ENCODE measurements at places on chromosomes 4 and X.

GRCh38 chr4:3863841-3864741 is 97.9 kb downstream of the ADRA2C start:
- DNase-seq = no peak

- no peak for DNase-seq
Measured at GRCh38 chr4:33085709-33086108, 2365.5 kb downstream of the PCDH7 start.

GRCh38 chr4:112714922-112715901 is 78.3 kb downstream of the LARP7 start:
- DNase-seq = no peak

DNA sequence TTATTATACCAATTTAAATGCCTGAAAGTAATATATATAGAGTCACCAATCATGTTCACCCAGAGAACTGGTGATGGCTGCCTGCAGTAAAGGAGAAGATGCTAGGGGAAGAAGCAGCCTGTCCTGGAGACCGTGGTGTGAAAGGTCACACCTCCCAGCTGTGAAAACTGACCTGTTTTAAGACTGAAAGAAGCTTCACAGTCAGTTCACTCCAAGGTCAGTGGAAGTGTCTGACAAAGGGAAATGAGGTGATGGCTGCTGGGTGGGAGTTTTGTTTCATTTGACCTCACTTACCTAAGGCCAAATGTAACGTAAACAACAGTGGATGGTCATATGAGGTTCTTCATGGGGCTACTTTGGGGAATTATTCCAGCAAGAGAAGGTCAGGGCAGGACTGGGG is 352.1 kb upstream of the GATB start:
- DNase-seq = no peak

DNA sequence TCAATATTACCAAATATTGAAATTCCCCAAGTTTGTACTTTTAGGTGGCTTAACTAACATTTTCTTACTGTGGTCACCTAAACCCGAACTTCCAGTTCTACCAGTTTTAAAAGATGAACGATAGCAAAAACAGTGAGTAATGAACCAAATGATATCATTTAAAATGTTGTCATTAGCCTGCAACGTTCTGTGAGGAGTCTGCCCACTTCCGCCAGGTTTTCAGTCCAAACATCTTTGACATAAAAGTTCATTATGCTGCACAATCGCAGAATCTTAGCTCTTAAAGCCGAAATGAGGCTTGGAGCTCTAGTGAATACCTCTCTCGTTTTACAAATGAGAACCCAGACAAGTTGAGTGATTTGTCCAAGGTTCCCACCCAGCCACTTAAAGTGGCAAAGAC is 762 bp downstream of the PIGA start:
- DNase-seq = no peak

DNA sequence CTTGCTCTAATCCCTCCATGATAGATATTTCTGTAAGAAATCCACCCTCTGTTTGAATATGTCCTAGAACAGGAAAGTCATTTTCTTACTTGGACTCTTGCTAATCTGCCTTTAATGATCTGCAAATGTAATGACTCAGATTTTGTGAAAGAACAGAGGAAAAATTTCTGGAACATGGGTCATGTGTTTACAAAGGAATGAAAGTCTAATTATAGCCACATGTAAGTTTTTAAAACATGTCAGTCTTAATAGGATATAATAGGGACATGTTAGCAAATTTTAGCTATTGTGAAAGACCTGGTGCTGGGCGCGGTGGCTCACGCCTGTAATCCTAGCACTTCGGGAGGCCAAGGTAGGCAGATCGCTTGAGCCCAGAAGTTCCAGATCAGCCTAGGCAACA is 47.6 kb downstream of the GRK4 start:
- DNase-seq = no peak

- no peak for DNase-seq
Measured at GRCh38 chr4:30619679-30620078, 100.5 kb upstream of the PCDH7 start.

DNA sequence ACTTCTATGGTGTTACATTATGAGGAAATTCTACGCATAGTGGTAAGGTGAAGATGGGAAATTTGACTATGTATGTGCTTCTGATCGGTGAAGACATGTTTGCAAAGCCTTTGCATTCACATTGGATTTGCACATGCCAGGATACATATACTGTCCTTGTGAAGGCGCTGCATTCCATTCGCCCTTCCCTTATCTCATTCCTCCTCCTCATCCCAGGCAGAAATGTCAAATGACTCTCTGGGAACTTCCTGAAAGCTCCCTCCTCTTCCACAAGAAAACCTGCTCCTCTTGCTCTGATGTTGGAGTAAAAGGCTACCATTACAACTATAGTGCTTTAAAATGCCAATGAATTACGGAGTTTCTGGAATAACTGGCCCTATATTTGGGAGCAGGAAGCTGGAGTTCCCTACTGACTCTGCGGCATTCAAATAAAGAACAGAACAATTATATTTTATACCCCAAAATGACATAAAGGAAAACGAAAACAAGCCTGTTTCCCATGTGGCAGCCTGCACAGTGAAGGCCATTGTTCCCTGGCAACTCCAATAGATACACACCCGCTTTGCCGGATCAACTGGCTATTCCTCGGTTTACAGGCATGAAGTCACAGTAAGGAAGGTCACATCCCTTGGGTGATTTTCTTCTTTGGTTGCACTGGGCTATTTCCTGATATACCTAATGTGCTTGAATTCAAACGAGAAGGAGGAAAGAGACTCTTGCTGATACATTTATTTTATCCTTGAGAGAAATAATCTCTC is 84.5 kb downstream of the AREG start:
- no peak for DNase-seq

DNA sequence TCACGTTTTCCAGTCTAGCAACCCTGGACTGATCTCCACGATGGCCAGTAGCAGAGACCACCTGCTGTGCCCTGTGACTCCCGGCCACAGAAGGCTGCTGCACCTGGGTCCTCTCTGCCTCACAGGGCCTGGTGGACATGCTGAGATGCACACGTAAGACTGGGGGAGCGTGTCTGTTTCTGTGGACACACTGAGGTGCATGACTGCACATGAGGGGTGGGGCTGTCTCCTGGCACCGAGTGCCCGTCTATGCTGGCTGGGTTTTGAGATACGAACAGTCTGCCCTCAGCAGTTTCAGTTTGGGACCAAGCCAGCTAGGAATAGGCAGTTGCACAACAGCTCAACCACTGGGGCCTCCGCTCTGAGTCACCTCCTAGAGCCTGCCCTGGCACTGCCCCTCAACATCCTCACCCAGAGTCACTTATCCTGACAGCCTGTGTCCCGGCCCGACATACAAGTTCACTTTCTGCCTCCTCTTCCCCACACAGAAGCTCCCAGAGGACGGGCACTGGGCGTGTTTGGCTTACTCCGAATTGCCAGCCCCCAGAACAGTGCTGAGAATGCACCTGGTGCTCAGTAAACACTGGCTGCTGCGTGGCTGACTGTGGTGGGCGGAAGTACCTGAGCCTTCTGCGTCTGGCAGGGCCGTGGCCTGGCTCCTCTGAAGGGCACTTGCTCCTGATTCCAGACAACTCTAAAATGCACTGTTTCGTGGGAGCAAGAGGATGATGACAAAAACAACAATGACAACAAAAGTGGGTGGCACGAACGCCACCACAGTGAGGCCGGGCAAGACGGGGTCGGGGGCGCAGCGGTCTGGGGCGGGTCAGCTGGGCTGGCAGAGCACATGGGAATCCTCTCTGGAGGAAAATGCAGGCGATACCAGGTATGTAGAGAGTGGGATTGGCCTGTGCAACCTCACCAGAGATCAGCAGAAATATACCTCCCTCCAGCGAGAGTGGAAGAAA is 30.9 kb downstream of the RNF212 start:
- no peak for DNase-seq

- DNase-seq = no peak
Measured at GRCh38 chr4:36385951-36386571, 104.6 kb downstream of the DTHD1 start.

- DNase-seq = no peak
Measured at GRCh38 chrX:81791086-81791485, 589.2 kb downstream of the SH3BGRL start.

DNA sequence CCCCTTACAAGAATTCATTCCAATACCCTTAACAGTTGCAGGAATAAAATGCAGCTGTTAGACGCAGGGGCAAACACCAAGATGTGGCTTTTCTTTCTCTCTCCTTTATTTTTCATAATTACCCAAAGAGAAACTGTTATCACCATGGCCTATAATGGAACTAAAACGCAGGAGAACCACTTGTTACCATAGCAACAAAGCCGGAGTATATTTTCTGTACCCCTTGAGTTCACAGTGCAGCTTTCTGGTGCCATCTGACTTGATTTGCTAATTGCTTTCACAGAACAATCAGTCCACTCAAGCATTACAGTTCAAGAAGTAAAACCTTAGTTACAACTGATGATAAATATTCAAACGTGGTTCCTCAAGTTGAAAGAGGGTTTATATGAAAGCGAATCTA is 157.9 kb downstream of the AMELX start:
- DNase-seq = no peak

DNA sequence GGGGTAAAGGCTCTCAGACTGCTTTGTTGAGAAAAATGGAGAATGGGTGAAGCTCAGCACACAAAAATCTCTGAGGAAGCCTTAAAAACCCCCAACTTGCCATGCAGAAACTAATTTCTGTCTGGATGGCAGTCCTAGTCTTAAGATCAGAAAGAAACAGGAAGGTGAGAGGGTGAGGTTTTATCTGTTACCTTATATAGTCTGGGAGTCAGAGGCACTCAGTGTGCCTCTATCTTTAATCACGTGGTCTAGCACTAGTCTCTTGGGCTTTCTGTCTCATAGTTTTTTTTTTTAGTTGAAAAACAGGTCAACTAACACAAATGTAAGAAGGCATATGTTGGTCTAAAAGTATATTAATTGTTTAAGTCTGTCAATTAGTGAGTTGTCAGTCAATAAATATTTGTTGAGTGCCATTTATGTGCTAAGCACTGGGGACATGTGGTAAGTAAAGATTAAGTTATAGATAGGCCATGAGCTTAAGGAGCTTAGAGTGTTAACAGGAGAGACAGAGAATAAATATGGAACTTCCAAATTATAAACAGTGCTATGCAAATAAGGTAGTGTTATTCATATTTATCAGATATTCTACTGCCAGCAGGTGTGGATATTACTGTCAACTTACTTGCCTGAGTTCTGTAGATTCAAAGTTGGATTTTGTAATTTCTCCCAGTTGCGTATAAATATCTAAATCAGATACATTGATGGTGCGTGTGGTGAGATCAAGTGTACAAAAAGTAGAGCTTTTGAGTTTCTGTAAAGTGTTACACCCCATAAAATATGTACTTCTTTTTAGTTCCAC is 7.0 kb downstream of the CYBB start:
- no peak for DNase-seq

- DNase-seq = no peak
Measured at GRCh38 chr4:20580907-20581306, 119.4 kb upstream of the PACRGL start.

- DNase-seq = no peak
Measured at GRCh38 chrX:52983321-52984000, 25.1 kb upstream of the FAM156A start.

GRCh38 chrX:24672701-24673190 is 21.0 kb upstream of the POLA1 start:
- DNase-seq = no peak

- peak; percentile 22 for DNase-seq
Measured at GRCh38 chrX:119871599-119872395, at the start of the genes NDUFA1 and RNF113A. Gene NDUFA1, plus strand, starts transcription at chrX:119871832. Its CDS starts 80 bp downstream, at chrX:119871912. Gene RNF113A, minus strand, starts transcription at chrX:119871733. Its CDS starts 120 bp downstream, at chrX:119871613.

GRCh38 chrX:18252644-18253359 is 32.1 kb upstream of the BEND2 start:
- no peak for DNase-seq

Data from cerebellar nuclear complex (tissue), 1 donor.